Fibroblast of villous mesenchyme (primary cell): ENCODE measurements at places on chromosomes 1 and 21.

GRCh38 chr1:205693421-205693991 is 13.2 kb upstream of the SLC45A3 start:
- no peak for DNase-seq

- no peak for DNase-seq
These were observed 21.8 kb upstream of the SDHB start for GRCh38 chr1:17075470-17076255.

GRCh38 chr1:235513495-235514366 is 9.5 kb upstream of the B3GALNT2 start:
- peak; percentile 83 for DNase-seq

GRCh38 chr21:36803051-36803645 is 104.2 kb downstream of the SIM2 start:
- no peak for DNase-seq

DNA sequence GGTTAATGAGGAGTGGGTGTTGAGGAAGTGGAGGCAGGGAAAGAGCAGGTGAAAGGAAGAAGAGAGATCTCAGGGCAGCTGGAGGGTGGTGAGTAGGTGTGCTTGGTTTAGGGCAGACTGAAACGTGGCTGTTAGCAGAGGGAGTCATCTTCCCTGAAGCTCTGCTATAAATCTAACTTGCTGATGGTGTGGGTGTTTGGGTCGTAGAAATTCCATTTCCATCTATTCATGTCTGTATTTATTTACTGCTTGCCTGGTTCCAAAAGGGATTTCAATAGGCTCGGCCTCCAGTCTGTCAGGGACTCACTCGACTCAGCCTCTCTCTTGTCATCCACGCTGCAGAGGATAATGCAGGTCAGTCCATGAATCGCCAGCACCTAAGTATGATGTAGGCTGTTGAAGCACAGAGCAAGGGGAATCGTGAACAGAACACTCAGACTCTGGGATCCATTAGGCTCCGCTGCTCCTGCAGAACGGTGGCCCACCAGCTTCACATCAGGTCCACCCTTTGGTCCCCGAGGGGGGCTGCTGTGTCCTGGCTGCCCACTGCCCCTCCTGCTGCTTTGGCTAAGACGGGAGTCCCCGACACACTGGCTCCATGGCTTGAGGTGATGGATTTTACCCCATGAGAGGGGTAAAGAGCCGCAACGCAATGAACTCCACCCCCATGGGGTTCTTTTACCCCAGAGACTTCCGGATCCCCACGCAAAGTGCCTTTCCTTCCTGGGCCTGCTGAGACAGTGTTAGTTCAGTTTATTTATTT is 156.2 kb downstream of the RHOU start:
- peak; percentile 40 for DNase-seq
